Caki2 (cell line): ENCODE measurements at places on chromosomes 11 and 22.

DNA sequence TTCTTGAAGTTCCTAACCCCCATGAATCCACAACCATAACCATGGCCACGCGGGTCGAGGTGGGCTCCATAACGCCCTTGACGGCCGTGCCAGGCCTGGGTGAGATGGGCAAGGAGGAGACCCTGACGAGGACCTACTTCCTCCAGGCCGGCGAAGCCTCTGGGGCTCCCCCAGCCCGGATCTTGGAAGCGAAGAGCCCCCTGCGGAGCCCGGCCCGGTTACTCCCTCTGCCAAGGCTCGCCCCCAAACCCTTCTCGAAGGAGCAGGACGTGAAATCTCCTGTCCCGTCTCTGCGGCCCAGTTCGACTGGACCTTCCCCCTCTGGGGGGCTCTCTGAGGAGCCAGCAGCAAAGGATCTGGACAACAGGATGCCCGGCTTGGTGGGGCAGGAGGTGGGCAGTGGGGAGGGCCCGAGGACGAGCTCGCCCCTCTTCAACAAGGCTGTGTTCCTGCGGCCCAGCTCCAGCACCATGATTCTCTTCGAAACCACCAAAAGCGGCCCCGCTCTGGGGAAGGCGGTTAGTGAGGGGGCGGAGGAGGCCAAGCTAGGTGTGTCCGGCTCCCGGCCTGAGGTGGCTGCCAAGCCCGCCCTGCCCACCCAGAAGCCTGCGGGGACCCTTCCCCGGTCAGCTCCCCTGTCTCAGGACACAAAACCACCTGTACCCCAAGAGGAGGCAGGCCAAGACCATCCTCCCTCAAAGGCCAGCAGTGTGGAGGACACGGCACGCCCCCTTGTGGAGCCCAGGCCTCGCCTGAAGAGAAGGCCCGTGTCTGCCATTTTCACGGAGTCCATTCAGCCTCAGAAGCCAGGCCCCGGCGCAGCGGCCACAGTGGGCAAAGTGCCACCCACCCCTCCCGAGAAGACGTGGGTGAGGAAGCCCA is 75.7 kb downstream of the KIAA1671 start:
- DNase-seq, result no peak

GRCh38 chr11:35242412-35243242 is 103.7 kb downstream of the CD44 start:
- no peak for DNase-seq

GRCh38 chr11:101584655-101585054 is 848 bp upstream of the TRPC6 start:
- no peak for DNase-seq

DNA sequence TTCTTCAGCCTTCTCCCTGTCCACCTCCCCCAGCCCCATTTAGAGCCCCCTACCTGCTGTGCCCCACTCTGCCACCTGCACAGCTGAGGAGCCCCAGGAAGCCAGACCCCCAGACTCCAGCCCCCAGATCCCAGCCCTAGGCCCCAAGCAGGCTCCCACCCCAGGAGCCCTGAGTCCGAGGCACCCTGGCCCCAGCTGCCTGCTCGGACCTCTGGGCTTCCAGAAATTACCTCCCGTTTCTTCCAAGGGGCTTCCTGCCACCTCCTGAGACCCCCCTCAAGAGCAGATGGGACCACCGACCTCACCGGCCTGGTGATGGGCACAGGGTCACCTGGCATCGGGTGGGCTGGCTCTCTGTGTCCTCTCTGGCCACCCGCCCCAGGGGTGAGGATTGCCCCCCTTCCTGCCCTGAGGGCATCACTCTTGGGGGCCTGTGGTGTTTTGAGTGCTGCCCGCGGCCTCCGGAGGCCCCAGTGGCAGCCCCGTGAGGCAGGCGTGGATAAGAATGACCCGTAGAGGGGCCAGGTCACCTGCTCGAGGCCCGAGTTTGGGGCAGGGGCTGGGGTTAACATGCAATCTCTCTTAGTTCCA is 18.3 kb upstream of the TALDO1 start:
- DNase-seq, result no peak

DNA sequence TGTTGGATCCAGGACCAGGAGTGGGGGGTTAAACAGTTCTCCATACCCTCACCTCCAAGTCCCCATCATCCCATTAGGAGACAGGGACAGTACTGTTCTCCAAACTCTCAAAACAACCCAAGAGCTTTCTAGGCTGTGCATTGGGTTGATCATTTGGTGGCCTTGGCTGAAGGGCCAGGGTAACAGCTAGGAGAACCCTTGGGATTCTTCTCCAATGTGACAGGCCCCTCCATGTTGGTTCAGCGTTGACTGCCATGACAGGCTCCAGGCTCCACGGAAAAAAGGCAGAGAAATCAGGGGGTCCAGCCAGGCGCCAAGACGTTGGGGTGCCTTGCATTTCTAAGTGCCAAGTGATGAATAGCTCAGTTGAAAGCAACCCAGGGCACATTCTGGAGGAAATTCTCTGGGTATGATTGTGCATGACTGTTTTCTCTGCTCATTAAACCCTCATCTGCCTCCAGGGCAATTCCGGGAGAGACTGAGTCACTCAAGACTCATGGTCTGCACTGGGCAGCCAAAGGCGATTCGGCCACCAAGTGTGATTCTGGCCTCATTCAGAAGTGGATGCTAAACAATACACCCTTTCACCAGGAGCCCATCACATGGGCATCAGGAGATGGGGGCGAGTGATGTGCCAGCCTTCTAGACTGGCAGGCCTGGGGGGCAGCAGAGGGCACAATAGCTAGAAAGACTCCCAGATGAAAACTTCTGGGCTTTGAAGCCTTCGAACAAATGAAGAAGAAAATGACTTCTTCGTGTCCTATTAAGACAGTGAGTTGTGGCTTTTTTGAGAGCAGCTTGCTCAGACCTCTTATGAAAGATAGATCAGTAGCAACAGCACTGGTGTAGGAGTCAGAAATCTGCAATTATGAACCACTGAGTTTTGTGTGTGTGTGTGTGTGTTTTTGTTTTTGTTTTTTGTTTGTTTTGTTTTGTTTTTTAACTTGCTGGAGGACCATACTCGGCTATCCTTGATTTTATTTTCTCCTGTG is 27.7 kb downstream of the CD44 start:
- DNase-seq, result peak; percentile 89

DNA sequence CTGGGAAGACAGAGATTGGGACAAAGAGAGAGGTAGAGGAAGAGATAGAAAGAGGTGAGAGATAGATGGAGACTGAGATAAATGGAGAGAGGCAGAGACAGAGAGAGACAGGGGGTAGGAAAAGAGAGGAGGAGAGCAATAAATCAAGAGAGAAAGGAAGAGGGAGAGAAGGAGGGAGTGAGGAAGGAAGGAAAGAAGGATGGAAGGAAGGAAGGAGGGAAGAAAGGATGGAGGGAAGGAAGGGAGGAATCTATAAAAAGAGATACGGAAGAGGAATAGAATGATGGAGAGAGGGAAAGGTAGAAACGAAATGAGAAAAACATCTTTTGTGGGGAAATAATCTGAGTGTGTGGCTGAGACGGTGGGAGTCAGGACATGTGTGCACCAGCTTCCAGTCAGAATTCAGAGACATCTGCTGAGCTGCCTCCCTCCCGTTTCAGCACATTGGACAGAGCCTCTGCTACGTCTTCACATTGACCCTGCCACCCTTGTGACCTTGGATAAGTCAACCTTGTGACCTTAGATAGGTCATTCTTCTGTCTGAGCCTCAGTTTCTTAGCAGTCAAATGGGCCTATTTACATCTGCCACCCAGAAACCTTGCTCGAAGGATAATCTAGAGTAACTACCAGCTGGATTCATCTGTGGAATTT is 417.8 kb downstream of the MIAT start:
- DNase-seq, result no peak

DNA sequence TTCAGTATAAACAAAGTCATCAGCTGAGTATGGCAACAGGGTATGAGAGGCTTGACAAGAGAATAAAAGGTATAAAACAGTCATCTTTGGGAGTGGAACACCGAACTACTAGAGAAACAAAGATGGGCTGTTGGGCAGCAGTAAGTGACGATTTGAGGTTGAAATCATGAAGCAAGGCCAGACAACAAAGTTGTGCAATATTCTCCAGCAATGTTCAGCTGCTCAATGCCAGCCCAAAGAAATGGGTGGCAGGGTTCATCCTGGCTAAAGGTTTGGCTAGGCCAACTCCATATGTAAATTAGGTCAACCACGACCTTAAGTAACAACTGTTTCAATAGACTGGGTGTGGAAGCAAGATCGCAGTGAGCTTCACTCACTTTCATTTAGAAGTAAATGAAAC is 6.2 kb downstream of the APIP start:
- no peak for DNase-seq

- DNase-seq, result no peak
These were observed 643.8 kb upstream of the TENM4 start for GRCh38 chr11:80084608-80085007.

DNA sequence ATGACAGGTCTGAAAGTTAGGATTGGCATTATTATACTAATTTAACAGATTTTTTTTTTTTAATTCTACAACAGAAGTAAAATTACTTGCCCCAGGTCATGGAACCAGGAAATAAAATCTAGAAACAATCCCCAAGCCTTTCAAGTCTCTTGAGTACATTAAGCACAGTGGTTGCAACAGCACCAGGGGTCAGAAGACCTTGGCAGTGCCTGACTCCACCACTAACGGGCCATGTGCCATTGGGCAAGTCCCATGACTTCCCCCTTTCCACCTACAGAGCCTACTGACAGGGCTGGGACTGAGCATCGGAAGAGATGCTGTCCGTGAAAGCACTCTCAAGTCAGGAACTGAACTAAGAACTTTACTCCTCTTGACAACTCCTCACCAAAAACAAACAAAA is 98.6 kb upstream of the AKIP1 start:
- DNase-seq, result peak; percentile 24

- no peak for DNase-seq
These were observed 23.3 kb upstream of the TFIP11 start for GRCh38 chr22:26535603-26535908.

- no peak for DNase-seq
These were observed 20.3 kb downstream of the MYH9 start for GRCh38 chr22:36367479-36367878.

DNA sequence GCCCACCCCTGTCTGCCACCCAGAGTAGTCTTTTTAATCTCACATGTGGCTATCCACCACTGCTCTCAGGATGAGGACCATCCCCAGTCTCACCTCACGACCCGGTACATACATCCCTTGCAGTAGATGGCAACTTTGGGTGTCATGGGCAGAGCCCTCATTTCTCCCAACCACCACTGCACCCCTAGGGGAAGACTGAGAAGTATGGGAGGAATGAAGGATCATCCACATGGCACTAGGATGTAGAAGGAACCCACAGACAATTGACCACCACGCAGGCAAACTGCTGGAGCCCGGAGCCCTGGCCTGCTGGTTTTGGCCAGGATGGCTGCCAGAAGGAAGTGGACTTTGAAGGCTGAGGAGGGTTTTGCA is 1.9 kb upstream of the SCARF2 start:
- DNase-seq, result no peak

DNA sequence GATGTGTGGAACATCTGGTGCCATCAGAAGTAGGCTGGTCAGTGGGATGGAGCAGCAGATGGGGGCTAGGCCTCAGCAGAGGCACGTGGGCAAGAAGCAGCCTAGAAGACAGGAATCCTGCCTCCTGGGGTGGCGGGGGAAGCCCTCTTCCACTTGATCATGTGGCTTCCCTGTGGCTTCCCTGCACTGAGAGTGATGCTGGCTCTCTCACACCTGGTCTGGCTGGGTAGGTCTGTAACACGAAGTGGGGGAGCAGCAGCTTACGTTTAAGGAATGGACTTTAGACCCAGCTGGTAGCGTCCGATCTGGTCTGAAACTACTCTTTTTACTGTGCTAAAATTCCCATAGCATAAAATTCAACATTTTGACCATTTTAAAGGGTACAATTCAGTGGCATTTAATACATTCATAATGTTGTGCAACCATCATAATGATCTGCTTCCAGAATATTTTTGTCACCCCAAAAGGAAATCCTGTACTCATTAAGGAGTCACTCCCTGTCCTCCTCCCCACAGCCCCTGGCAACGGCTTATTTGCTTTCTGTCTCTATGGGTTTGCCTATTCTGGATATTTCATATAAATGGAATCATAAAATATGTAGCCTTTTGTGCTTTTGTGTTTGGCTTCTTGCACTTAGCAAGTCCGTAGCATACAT is 21.7 kb downstream of the PTPN5 start:
- DNase-seq, result no peak

- no peak for DNase-seq
These were observed 17.5 kb upstream of the CDKN1C start for GRCh38 chr11:2902784-2903671.

GRCh38 chr11:67493548-67494370 is 10.9 kb downstream of the AIP start:
- no peak for DNase-seq

DNA sequence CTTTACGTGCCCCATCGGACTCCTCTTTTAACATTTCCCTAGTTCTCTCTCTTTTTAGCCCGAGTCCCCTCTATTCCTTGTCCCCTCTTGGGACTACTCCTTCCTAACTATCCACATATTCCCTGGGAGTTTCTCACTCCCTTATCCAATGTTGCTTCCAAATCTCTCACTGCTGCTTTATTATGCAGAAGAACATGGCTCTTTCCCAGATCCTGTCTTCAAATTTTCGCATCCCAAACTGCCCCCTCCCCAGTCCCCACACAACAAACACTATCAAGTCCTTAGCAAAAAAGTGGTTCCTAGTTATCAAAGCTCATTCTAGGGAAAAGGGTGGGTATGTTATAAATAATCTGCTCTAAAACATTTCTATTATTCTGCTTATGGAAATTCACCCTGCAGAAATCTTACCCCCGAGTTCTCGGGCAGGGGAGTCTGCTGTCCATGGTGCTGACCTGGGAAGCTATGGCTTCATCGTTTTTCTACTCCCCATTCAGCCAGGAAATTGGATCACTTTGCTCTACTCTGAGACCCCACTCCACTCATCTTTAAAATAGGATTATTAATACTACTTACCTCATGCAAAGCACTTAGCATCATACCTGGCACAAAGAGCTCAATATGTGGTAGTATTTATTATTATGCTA is 393.5 kb downstream of the BUD13 start:
- DNase-seq, result peak; percentile 6

DNA sequence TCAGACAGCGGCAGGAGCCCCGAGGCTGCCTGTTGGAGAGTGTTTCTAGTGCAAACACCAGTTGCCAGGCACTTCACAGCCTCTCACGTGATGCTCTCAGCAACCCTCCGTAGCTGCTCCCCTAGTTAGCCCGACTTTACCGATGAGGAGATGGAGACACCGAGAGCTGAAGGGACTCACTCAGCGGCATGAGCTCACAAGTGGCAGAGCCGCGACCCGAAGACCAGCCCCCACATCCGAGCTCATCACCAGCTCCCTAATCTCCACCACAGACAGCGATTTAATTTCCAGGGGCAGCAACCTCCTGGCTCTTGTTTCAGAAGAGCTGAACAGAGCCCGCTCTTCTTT is 28.7 kb upstream of the RTL6 start:
- DNase-seq, result no peak

DNA sequence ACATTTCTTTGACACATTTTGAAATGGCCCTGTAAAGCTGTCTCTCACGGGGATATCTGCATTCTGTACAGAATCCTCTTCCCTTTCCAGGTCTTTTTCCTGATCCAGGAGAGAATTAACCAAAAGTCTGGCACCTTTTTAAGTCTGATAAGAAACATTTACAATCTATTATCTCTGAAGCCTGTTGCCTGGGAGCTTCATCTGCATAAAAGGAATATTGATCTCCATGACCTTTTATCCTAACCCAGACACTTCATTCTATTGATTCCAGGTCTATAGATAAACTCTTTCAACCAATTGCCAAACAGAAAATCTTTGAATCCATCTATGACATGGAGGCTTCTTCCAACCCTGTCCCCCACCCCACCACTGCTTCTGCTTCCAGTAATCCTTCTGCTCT is 33.7 kb upstream of the EI24 start:
- no peak for DNase-seq
